ENCODE measurements at places on chromosomes 13 and 19.

GRCh38 chr13:36211567-36211966 is 2.8 kb downstream of the SOHLH2 start:
- DNase-seq: no peak

- DNase-seq: no peak
These were observed 7.1 kb upstream of the HSH2D start for GRCh38 chr19:16136185-16136999.

DNA sequence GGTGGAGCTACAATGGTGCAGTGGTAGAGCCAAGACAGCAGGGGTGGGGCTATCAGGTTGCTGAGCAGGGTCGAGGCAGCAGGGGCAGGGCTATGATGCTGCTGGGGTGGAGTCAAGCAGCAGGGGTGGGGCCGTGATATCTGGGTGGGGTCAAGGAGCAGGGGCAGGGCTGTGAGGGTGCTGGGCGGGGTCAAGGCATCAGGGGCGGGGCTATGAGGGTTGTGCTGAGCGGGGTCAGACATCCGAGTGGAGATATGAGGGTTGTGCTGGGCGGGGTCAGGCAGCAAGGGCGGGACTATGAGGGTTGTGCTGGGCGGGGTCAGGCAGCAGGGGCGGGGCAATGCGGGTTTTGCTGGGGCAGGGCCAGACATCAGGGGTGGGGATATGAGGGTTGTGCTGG is 14.7 kb downstream of the HCN2 start:
- DNase-seq: no peak

GRCh38 chr13:101567841-101568240 is 115.4 kb downstream of the ITGBL1 start:
- no peak for DNase-seq

DNA sequence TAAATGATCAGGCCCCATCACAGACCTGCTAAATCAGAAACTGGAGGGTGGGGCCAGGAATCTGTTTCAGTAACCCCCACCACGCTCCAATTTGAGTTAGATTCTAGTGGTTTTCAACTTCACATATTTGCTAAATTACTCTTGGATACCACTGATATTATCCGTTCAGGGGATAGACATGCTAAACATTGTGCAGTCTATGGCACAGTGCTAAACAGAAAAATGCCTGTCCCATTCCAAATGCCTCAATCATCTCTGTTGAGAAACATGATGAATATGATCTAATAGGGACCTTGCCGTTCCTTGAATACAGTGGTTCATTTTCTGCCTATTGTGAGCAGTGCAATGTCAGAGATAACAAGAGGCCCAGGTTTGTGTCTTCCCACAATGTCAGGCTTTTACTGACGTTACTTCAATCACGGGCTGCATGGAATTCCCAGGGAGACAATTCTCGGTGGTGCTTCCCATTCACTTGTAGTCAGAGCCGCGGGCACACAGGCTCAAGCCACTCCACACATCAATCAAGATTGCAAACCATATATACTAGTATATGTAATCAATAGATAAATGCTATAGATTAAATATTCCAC is 52.7 kb downstream of the MYO16 start:
- no peak for DNase-seq
